ENCODE measurements at places on chromosomes 4 and X. TPM values are rescaled to one million over a fixed set of nuclear protein-coding genes. Genes with fewer than 3 reads are reported as not detected.

Gene HDAC6
- total RNA-seq: 63.8 TPM

DNA sequence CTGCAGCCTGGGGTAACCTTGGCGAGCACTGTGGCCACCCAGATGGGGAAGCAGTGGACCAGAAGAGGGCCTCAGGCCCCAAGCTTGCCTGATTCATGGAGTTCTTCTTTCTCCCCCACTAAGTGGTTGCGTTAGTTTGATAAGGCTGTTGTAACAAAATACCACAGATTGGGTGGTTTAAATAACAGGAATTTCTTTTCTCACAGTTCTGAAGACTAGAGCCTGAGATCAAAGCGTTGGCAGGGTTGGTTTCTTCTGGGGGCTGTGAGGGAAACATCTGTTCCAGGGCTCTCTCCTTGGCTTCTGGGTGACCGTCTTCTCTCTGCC, 105.7 kb upstream of the GATB start:
- no peak for DNase-seq

Gene SPATA4
- 0.11 TPM for total RNA-seq

DNA sequence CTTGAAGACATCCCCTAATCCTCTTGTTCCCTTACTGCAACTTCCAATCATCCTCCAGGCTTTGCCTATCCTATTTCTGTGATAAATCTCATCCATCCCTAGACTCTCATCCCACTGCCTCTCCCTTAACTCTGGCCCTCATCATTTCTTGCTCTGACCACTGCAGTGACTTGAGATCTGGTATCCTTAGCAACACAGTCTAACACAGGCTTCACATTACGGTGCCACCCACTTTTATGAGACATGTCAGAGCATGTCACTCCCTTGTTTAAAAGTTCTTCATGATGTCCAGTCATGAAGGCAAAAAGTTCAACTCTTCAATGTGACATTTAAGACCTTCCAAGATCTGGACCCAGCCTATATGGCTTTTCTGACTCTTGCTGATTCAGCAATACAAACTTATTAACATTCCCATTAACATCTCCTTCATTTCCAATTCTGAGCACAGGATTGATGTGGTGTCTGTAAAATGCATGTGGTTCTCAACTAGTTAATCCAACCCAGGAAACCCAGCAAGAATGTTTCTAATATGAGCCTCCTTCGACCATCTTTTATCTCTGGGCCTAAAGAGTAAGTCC, 64.0 kb downstream of the OR13H1 start:
- no peak for DNase-seq

DNA sequence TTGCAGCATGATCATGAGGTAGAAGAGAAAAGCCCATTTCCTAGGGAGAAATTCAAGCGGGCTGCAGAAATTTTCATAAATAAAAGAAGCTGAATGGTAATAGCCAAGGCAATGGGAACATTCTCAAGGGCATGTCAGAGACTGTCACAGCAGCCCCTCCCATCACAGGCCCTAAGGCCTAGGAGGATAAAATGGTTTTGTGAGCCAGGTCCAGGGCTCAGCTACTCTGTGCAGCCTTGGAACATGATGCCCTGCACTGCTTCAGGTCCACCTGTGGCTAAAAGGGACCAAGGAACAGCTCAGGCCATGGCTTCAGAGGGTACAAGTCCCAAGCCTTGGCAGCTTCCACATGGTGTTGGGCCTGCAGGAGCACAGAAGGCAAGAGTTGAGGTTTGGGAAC, 93.3 kb downstream of the DACH2 start:
- no peak for DNase-seq

DNA sequence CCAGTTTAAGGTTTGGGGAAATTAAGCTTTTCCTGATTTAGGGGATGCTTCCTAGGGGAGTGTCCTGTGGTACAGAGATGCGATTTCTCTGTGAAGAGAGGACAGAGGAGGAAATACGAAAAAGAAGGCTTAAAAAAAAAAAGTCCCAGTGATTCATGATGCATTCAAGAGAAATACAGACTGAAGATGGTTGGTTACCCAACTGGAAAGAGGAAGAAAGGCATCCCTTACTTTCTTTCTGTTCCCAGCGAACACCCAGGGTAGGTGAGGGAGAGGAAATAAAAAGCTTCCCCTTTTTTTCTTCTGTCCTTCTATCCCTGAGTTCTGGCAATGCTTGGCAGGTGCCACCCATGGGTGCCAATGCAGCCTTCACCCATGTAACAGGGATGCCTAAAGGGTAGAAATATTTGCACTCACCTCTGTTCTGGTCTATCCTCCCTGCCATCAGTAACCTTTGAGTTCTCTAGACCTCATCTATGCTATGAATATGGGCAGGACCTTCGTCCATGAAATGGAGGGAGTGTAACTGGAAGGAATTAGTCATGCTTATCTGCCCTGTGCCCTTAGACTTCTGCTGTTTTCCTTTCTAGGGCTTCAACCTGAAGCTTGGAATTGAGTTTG, 230.1 kb upstream of the GALNTL6 start:
- no peak for DNase-seq

Gene SPIN2A
- 2.6 TPM for total RNA-seq

DNA sequence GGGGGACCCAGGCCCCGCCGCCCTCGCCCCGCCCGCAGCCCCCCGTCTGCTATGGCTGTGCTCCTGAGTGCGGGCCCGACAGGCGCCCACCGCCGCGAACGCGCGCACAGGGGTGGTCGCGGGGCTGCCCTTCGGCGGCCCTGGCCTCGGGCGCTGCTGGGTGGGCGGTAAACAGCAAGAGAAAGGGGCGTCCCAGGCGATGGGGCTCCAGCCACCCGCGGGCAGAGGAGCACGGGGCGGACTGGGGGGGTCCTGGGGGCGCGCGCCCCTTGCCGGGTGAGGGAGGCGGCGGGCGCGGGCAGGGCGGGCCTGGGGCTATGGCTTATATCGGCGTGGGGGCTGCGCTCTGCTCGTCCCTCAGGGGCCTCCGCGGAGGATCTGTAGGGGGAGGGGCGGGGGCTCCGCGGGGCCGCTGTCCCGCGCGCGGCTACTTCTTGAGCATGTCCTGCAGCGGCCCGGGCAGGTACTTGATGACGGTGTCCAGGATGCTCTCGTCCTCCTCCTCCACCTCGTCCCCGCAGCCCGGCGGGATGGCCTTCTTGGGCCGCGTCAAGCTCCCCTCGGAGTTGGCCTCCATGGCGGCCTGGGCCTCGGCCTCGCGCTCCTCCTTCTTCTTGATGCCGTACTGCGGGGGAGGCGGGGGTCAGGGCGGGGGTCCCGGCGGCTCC, 39.7 kb downstream of the CPLX1 start:
- no peak for DNase-seq

DNA sequence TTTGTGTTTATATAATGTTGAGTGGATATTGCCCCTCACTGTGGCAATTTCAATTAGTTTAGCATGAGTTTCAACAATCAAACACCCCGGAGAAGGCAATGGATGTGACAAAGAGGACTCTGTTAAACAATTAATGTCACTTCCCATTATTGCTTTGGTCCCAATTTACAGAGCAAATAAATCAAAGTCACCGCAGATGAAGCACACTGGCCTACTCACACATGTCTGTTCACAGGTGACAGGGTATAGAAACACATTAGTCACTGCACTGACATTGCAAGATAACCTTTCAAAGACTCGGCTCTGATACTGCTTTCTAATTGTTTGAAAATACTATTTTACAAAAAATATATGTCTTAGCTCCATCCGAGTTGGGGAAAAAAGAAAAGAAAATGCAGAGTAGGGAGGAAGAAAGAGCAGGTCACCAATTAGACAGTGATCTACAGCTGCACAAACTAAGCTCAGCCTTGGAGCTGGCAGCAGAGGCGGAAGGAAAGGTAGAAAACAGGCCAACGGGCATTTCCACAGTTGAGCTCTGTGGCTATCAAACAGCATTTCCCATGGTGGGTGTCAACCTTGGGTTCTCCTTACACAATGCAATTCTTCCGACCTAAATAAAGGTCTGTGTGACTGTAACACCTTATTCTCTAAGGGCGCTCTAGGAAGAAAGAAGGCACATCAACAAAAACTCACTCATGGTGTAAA, 53.9 kb downstream of the PPARGC1A start:
- no peak for DNase-seq

Gene BTC
- 11.5 TPM for total RNA-seq

- DNase-seq: no peak
Observed at GRCh38 chrX:143754183-143754582, 33.6 kb upstream of the SPANXN2 start.

- DNase-seq: no peak
Observed at GRCh38 chrX:135981010-135981409, 4.2 kb upstream of the SLC9A6 start.

DNA sequence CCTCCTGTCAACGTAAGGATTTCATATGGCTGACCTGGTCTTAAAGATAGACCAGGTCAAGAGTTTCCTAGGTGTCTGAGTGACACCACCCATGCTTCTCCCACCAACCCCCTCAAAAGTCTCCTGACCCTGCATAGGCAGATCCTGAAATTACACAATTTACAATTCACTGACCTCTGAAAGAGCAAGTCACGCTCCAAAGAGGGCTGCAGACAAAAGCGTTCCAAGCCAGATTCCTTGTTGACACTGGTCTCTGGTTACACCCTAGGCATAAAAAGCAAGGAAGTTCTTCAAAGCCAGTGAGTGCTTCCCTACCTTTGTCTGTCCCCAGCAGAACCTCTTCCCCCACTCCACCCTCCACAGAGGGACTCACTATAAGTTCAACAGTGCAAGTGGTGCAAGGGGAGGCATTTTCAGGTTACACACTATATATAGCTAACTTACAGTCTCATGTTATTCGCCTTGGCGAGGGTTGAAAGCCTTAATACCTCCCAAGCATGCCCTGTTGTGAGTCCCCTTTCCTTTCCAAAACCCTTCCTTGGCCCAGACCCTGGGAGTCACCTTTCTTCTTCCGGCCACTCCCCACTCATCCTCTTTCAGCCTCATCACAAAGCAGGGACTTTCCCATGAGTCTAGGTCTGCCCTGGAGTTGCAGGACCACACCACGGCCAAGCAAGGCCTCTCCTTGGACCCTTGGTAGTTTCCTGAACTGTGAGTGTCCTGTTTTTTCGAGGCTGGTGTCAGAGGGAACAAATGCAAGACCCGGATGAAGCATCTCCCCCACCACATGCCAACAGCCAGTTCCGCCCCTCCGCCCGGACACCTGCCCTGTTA, 58.0 kb upstream of the KLF3 start:
- no peak for DNase-seq

GRCh38 chr4:134243742-134244713, 42.4 kb upstream of the PABPC4L start:
- no peak for DNase-seq

Gene SPACA5
- not detected for total RNA-seq

DNA sequence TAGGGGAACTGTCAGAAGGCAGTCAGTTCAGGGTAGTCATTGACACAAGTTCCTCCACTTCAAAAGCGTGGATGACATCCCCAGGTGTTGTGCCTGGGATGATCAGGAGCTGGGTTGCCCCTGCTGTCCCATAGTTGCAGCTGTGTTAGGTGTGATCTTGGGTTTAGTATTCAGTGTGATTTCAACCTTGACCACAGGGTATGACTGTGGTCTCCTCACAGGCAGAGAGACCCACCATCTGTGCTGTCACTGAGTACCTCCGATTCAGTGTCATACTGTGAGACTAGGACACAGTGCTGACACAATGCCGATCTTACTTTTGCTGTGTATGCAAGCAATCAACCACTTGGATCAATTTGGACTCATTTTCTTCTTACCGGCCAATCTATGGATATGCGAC, 25.2 kb downstream of the FOXR2 start:
- DNase-seq: no peak

GRCh38 chrX:77960567-77960966, 8.9 kb downstream of the PGAM4 start:
- DNase-seq: no peak

Gene CNOT6L
- total RNA-seq: 51.7 TPM

Gene BMX
- total RNA-seq: 4.8 TPM

DNA sequence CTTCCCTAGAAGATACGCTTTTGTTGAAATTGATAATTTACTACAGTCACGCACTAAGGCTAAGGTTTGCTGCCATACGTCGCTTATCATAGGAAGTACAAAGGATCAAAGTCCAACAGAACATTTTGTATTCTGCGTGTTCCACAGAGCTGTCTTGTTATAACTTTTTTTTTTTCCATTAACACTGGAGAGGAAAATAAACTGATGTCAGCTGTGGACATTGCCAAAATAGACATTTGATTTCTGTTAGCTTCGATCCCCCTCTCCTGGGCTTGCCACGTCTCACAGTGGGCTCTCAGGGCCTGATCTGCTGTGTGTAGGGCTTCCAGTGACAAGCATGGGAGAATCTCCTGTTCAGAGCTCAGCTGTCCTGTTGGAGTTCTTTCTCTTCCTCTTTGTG, 93.3 kb downstream of the SPATA18 start:
- DNase-seq: no peak

DNA sequence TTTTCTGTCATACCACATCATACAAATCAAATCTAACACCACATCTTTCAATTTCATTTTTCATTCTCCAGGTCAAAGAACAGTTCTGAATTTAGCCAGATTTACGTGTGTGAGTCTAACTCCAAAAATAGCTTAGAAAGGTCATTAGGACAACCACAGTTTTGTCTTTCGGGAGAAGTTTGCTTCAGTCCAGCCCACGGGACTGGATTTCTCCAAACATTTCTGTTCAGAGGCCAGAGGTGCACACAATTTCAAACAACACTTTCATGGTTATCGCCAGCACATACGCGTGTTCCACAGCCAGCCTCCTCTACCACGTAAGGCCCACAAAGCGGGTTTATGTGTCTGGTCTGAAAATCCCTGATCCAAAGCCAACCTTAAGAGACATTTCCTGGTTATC, 65.9 kb downstream of the VEGFC start:
- no peak for DNase-seq

GRCh38 chr4:186161138-186161537, 30.2 kb upstream of the CYP4V2 start:
- no peak for DNase-seq

- no peak for DNase-seq
Observed at GRCh38 chr4:3445111-3445820, 3.5 kb downstream of the HGFAC start.

- DNase-seq: no peak
Observed at GRCh38 chr4:79598801-79599200, 190.8 kb upstream of the GK2 start.

DNA sequence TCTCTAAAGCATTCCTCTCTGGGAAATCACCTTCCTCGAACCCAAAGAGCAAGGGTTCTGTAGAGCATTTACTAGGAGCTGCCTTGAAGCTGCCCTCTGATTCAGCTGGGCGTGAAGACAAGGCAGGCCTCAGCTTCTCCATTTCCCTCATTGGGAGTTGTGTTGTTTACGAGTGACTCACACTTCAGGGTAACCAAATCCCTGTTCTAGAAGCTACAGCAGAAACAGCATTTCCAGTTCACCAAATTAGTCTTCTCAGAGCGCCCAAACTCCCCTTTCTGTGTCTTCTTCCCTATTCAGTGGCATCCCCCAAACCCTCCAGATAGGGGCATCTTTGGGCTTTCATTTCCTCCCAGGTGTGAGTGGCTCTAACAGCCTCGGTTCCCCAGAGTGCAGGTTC, 863 bp upstream of the XPNPEP2 start:
- DNase-seq: no peak

DNA sequence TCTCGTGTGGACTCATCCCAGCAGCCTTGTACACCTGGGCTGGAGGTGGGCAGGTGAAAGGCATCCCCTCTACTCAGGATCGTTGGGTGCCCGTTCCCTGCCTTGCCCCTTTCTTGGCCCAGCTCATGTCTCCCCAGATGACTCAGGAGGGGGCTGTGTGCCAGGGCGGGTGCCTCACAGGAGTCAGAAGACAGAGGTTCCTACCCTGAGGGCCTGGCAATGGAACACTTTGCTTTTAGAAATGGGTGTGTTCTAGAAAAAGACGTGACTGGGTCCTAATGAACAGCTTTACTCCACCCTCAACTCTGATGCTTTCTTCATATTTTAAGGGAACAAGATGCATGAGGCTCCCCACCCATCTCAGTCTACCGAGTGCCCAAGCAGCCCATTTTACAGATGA, 22.5 kb upstream of the TRIM2 start:
- no peak for DNase-seq

GRCh38 chrX:135185795-135186443, 14.7 kb upstream of the CT55 start:
- DNase-seq: peak; percentile 25

Measured in urinary bladder (tissue), 4 donors.